ENCODE measurements at places on chromosomes 6 and 20.

DNA sequence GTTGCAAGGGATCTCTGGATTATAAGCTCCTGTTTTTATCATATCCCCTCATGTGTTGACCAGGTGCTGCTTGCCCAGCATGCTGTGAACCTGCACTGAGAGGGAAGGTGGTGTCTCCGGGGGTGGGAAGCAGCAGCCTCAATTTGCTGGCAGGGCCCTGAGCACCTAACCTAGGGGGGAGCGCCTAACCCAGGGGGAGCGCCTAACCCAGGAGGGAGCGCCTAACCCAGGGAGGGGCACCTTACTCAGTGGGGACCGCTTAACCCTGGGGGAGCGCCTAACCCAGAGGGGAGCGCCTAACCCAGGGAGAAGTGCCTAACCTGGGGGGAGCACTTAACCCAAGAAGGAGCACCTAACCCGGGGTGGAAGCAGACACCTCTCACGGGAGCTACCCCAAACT, 83.3 kb upstream of the QKI start:
- DNase-seq: no peak

DNA sequence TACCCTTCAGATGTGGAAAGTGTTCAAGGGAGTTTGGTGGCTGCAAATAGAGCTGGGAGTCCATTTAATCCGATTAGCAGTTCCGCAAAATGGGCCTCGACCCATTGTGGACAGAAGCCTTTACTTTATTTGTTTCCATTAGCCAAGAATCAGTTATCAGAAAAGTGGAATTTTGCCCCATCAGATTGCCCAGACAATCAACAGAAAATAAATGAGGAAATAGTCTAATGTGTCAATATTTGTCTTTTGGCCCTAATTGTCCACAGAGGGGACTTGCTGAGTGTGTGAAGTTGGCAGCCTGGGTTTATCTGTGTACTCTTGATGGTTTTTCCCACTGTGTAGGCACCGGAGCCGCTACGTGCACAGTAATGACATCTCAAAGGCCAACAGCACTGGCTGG, 134.3 kb downstream of the LINC00237 start:
- DNase-seq: no peak

- no peak for DNase-seq
Measured at GRCh38 chr6:54493138-54493537, 184.9 kb downstream of the TINAG start.

DNA sequence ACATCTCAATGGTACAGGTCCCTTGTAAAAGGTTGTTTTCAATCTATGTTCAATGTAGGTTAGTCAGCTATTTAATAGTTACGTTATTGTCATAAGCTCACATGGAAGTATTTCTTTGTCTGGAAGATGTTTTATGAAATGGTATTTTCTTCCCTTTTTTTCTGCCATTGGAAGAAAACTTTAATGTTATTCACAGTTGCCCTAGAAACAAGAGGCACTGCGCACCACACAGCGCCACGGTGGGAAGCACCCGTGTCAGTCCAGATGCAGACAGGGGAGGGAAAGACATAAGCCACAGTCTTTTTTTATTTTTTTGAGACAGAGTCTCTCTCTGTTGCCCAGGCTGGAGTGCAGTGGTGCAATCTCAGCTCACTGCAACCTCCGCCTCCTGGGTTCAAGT, 82.1 kb downstream of the GCNT2 start:
- no peak for DNase-seq

GRCh38 chr6:85357651-85358050, 92.2 kb upstream of the NT5E start:
- no peak for DNase-seq

- peak; percentile 49 for DNase-seq
Measured at GRCh38 chr20:38692436-38693411, 31.6 kb upstream of the SLC32A1 start.

DNA sequence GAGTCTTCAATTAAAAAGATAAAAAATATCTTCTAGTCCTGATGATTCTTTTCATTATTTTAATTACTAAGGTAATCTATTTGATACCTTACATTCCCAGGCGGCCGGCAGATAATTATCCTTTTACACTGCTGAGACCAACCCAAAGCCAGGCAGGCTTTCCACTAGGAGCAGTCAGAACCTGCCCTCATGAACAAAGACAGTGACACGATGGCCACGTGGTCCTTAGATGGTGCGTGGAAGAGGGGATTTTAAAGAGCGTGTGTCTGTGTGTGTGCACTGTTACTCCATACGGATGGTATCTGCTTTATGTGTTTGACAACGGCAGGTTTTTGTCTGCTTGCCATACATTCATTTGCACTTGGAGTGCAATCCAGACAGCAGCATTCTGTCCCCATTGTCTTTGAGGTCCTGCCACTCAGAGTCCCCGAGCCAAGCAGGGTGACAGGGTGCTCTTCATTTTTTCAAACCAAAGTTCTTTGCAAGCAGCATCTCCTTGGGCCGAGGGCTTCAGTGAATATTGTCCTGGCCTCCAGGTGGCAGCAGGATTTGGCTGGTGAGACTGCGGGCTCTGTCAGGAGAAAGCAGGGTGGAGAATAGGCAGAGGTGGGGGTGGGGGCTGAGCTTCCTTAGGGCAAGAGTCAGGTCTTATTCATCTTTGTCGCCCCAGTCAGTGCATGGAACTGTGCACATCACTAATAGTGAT, 260.5 kb downstream of the NRN1 start:
- no peak for DNase-seq

GRCh38 chr6:25458485-25458884, 179.3 kb downstream of the CARMIL1 start:
- DNase-seq: no peak

DNA sequence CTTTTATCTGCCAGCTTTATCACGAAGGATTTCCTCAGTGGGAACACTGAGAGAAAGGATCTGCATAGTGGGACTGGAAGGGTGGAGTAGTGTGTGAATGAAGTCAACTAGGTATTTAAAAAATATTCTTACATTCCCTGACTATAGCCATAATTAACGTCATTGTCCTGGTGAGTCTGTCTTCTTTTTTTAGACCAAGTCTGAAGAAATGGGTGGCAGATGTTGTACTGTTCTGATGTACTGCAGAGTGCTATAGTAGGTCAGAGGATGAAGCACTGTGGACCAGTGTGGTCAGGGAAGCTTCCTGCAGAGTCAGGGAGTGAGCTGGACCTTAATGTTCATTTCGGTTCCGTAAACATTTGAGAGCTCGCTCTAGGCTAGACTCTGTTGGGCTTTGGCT, 11.9 kb downstream of the TULP4 start:
- no peak for DNase-seq

DNA sequence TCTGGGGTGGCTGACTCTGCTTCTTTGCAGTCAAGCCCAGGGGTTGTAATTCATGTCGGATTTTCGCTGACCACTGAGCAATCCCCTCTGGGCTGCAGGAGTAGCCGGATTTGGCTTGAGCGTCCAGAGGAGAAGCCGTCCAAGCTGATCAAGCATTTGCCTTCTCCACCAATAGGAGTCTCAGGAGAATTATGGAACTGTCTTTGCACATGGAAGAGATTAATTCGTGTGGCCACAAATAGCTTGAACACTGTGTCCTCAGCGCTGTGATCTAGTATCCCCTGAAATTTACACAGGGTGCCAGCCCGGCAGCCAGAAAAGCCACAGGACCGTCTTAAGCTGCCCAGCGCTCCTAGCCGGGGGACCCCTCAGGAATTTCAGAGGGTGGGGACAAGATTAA, 37.1 kb downstream of the EYA2 start:
- no peak for DNase-seq

- peak; percentile 32 for DNase-seq
Measured at GRCh38 chr20:16801919-16802651, 53.9 kb downstream of the OTOR start.

- DNase-seq: no peak
Measured at GRCh38 chr6:72894091-72894490, 272.2 kb downstream of the KCNQ5 start.

GRCh38 chr6:106167096-106167814, 81.1 kb downstream of the PRDM1 start:
- DNase-seq: no peak

DNA sequence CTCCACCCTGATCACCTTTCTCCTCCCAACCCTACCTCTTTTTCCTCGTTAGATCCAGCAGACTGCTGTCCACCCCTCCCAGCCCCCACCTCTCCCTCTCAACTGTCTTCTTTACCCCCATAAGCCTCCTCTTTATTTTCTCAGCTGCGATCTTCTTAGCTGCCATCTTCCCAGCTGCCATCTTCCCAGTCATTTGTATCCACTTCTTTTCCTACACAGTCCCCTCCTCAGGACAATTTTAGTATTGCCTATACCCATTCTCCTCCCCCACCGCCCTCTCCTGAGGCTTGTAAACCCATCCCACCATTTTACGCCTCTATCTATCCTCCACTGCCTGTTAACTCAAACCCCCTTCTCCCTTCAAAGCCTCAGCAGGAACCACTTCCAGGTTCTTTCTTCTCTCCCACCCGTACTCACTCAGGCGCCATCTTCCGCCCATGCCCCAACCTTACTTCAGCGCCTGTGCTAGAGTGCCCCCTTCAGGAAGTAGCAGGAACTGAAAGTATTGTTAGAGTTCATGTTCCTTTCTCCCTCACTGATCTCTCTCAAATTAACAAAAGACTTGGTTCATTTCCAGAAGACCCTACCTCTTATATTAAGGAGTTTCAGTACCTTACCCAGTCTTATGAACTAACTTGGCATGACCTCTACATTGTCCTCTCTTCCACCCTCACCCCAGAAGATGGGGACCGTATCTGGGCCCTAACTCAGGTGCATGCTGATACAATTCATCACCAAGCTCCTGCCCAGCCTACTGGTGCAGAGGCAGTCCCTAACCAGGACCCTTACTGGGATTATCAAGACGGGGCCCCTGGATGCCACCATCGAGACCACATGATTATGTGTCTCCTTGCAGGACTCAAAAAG, 236.0 kb downstream of the ADGRG6 start:
- no peak for DNase-seq

DNA sequence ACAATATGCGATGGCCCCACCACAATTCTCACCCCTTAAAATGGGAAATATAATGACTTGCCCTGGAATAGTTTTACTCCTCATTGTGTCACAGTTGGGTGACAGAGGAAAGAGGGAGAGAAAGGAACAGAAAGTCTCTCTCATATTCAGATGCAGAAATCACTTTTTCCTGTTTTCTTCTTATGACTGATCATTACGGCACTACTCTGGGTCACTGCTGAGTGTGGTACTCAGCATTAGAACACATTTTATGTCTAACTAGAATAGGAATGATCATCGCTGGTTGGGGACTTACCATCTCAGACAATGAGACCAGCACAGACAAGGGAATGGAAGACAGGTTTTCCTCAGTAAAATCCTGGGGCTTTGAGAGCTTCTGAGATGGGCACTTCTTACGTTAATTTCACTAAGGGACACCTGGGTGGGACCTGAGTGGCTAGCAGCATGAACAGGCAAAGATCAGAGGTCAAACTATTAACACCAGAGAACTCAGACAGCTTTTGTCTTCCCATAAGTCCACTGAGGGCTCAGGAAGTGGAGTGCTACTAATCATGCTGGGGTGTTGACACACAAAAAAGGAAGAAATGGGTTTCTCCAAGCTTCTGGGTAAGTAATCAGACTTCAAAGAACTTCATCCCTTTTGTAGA, 54.9 kb upstream of the ARHGAP18 start:
- no peak for DNase-seq

GRCh38 chr20:23966927-23967615, 21.5 kb downstream of the GGTLC1 start:
- DNase-seq: no peak

GRCh38 chr6:139016337-139017213, 12.0 kb upstream of the ABRACL start:
- DNase-seq: no peak

DNA sequence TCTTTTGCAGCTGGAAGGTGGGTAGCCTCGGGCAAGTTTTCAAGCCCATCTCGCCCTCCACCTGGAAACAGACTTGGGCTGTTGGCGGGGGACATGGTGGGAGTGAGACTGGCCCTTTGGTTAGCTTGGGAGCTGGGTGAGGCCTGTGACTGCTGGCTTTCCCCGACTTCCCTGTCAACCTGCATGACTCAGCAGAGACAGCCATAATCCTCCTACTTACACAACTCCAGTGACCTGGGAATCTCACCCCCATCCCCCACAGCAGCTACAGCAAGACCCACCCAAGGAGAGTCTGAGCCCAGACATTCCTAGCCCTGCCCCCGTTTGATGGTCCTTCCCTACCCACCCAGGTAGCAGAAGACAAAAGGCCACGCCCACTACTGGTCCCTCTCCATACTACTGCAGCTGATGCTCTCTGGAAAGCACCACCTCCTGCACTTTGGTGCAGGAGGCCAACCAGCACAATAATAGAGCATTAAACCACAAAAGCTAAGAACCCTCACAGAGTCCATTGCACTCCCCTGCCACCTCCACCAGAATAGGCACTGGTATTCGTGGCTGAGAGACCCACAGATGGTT, 188.4 kb downstream of the TRDN start:
- no peak for DNase-seq

DNA sequence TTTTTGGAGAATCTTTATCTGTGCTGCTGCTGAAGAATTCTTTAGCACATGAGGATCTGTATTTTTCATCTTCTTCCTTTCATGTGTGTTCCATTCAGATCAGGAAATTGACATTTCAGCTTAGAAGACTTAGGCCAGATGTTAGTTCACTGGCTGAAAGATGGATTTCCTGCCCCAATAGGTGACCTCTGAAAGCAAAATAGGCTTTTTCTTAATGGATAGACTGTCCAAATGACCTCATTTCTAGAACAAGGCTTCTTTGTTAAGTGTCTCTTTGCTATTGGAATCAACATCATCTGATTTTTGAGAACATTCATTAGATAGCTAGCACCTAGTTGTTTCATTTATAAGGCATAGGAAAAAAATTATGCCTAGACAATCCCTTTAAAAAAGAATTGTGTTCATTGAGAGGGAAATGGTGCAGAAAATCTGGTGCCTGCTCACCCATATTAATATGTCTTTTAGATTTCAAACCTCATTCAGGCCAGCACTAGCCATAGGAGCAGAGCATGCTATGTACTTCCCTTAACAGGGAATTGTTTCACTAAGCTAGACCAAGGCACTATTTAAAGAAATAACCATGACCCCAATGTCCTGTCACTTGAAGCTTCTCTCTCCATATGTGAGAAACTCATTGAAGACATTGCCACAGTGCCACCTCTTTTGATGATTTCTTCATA, 13.6 kb upstream of the SASH1 start:
- DNase-seq: no peak

- no peak for DNase-seq
Measured at GRCh38 chr6:26122402-26122792, 35.2 kb downstream of the HFE start.

DNA sequence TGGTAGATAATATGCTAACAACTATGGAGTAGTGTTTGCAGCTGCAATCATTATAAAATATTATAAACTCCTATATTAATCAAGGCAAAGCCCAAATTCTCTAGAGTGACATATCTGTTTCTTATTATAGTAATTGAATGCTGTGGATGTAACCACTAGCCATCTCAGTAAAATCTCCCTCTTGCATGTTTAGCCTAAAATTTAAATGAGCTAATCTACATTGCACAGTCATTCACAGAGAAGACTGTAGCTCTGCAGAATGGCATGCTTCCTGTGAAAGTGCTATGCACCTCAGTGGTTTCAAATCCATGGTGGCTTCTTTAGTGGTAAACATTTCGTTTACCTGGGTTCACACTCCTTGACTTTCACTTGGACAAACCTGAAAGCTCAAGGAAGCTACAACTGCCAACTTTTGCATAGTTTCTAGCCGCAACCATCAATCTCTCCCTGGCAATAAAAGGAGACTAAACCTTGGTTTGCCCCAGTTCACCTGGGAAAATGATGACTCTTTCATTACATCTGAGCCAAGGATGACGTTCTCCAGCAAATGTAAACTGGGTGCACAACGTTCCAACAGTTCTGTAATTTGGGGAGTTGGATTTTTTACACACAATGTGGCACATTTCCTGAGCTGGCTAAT, 47.2 kb downstream of the FILIP1 start:
- no peak for DNase-seq
